NCI-H446 (cell line): ENCODE measurements at places on chromosomes 3 and 15.

DNA sequence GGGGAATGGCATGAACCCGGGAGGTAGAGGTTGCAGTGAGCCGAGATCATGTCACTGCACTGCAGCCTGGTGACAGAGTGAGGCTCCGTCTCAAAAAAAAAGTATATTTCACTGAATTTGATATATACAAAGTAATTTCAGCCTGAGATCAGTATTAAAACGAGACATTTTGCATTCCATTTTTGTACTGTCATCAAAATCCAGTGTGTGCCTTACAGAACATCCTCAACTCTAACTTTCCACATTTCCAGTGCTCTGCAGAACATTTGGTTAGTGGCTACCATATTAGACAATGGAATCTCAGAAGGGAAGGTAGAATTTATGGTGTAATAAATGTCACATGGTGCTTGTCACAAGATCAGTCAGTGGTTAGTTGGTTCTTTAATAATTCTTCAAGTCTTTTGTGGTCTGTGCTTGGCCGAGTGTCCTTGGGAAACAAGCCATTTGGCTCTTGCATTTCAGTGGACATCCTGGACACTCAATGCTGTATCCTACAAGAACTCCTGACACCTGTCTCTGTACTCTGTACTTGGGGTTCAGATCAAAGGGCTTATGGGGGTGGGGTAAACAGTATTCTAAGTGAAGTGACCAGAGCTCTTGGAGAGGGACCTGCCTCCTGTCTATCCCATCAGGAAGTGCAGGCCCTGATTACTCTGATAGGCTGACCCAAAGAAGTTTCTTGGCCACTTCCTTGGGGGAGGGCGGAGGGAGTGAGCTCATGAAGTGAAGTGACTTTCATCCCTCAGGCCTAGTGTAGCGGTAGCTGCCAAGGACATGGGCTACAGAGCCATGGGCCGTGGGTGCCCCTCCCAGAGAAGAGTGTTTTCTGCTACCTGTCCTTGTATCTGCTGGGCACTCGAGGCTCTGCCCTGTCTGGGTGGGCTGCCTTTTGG is 3.7 kb downstream of the ACVR2B start:
- no peak for DNase-seq

GRCh38 chr3:99536555-99537314 is 101.7 kb upstream of the COL8A1 start:
- DNase-seq, result no peak

DNA sequence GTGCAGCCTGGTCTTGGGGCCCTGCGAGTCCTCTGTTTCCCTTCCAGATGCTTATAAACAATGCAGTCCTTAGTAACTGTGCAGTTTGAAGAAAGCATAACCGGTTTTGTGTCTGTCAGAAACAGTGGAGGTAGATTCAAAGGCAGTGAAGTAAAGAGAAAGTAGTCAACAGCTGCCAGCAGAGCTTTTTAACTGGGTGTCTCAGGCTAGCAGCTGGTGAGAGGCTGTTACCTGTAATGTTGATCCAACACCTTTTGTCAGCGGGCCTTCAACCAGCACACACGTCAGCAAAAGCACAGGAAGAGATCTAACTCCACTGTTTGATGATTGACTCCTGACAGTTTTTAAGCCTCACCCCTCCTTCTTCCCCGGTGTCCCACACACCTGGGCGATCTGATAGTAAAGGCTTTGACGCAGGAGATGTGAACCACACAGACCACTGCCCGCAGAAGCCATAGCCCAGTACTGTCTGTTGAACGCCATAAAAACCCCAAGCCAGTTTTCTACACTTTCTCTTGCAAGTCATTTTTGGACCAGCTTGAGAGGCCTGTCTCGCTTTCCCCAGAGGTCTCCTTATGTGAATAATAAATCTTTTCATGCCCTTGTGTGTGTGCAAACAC is 178.0 kb downstream of the FMN1 start:
- DNase-seq, result no peak

DNA sequence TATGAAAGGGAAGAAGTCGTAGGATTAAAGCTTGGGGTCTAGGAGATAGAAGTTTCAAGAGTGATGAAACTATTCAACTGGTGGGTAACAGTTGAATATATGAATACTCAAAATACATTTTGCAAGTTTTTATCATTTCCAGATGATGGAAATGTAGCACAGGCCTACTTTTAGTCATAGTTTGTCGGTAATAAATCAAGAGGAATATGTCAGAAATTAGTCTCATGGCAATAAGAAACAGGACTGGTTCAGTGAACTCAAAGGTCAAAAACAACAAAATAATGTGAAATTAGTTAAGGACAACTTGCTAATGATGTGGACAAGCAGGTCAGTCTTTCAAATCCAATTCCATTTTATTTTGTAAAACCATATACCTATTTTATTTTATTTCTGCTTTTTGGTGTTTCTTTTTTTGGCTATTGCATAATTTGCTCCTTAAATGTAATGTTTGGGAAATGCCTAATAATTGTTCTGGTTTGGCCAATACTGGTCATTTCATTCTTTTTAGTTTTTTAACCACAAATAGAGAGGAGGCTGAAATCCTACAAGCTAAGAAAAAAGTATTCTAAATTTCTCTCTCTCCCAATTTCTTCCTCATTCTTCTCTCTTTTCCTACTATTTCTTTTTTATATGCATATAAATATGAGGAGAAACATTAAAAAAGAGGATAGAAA is 195.2 kb upstream of the ARHGEF26 start:
- no peak for DNase-seq

- DNase-seq, result no peak
Measured at GRCh38 chr3:74134831-74135230, 479.6 kb downstream of the CNTN3 start.

DNA sequence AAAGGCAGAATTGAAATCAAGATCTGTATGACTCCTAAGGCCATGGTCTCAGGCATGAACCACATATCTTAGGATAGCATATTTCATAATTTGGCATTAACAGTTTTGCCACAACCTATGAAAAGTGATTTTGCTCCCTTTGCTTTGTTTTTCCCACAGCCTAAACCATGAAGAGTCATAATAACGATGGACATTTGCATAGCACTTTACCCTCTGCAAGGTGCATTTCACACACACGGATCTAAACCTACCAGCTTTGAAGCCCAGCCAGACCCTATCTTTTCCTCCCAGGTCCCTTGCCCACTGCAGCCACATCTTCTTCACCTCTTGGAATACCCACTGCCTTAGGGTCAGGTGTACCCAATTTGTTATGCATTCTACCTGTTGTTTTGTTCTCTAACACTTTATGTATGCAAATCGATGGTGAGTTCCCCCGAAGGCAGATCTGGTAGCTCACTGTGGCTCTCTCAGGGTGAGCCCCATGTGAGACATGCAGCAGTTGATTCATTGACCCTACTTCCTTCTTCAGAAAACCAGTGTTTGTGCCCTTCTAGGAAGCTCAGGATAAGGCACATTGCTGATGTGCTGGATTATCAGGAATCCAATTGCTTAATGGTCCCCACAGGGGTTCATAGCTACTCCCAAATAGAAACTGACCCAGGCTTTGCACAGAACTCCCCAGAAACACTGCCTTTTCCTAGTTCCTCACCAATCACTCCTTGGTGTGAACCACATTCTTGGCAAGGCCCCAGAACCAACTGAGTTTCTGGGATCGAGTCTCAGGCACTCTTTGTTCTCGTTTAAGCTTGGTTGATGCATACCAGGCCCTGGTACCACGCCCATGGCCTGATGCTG is 8.7 kb downstream of the ARHGAP31 start:
- no peak for DNase-seq
